ENCODE measurements at places on chromosomes 7 and 10.

- DNase-seq: peak; percentile 25
Measured at GRCh38 chr10:93224005-93224779, 150.5 kb downstream of the CYP26A1 start.

- DNase-seq: no peak
Measured at GRCh38 chr7:45525057-45525456, 49.1 kb upstream of the ADCY1 start.

DNA sequence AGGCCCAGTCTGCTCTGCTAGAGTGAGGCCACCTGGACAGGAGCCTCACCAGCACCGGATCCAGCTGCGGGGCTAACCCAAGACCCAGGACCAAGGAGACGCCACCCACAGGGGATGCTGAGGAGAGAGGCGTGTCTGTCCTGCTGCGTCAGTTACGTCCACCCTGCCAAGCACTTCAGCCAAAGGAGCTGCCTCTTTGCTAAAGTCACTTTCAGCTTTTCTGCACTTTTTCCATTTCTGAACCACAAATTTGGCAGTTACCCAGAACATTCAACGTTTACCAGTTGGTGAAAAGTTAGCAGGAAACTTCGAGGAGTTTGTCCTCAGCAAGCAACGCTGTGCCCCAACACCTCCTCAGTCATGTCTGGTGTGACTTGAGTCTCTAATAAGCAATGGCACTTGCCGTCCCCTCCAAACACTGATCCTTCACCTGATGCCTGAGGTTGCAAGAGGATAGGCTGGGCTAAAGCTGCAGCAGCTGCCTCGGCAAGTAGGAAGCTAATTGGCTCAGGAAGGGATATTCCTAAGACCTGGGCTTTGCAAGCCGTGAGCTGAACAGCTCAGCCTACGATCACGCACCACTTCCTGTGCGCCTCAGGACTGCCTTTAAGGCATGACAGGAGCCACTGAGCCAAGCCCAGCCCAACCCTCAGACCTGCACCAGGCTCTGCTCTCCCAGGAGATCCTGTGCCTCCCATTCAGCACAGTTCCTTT lies 40.1 kb downstream of the KCNH2 start:
- DNase-seq: peak; percentile 99

GRCh38 chr10:19468413-19468812 lies 347.8 kb upstream of the PLXDC2 start:
- DNase-seq: no peak

- DNase-seq: no peak
Measured at GRCh38 chr10:49562893-49563292, 24.0 kb upstream of the ERCC6 start.

DNA sequence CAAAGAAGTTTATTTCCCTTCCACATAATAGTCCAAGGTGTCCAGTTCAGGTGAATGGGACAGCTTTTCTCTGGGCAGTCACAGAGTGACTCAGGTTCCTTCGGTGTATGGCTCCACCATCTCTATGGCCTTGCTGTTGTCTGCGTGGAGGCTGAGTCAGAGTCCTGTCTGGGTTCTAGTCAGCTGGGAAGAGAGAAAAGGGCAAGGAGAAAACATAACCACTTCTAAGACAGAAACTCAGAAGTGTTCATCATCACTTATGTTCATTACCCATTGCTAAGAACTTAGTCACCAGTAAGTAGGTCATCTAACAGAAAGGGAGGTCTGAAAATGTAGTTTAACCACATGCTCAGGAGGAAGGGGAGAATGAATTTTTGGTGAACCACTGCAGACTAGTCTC lies 32.4 kb upstream of the CCDC7 start:
- no peak for DNase-seq

GRCh38 chr10:71812016-71812912 lies 38.8 kb downstream of the PSAP start:
- peak; percentile 80 for DNase-seq

DNA sequence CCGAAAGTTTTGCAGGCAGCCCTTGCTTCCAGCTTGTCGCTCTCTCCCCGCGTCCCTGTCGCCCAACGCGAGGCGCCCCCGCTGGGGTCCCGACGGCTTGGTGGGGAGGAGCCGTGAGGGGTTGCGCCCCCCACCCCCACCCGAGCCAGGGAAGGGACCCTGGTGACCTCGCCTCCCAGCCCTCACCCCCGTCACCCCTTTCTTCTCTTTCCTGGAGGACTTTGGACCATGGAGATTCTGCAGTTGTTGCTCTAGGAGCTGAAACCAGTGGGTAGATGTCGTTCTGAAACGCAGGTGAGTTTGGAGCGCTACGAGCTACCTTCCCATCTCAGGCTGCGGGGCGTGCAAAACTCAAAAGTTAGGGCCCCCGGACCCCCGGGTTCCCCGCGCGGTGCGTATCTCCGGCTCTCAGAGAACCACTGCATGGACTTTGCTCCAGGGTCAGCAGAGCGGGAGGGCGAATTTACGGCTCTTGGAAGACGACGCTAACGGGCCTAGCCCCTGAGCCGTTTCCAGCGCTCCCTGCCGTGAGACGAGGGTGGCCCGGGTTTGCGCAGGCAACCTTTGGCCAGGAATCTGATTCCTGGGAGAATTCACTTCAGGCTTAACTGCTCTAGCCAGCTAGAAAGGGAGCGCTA lies 684 bp upstream of the ATXN7L1 start:
- DNase-seq: peak; percentile 74

- no peak for DNase-seq
Measured at GRCh38 chr10:44313761-44314165, 71.1 kb downstream of the CXCL12 start.
